ENCODE measurements at places on chromosomes 5 and 9.

GRCh38 chr5:58855851-58856739 is 273.2 kb downstream of the RAB3C start:
- DNase-seq, result no peak

DNA sequence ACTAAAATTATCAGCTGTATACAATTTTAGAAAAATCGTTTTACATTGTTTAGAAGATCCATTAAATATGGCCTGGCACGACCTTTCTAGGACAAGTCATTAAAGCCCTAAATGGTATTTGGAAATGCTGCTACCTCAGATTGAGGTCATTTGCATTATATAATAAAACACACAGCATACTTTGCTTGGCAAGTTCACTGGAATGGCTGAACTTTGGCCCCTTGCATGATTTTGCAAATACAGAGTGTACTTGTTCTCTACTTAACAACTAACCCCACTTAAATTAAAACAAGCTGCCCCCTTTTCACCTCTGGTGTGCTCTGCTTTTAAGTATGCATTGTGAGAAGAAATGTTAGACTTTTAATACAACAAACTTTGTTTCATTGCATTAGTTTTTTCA is 860.1 kb downstream of the PTPRD start:
- no peak for DNase-seq

GRCh38 chr9:16191691-16192402 is 639.0 kb downstream of the CCDC171 start:
- peak; percentile 80 for DNase-seq

- no peak for DNase-seq
Observed at GRCh38 chr9:101536938-101537337, 3.3 kb downstream of the RNF20 start.

GRCh38 chr5:155268770-155269425 is 255.3 kb downstream of the KIF4B start:
- no peak for DNase-seq

GRCh38 chr9:1400983-1401382 is 350.8 kb downstream of the DMRT2 start:
- no peak for DNase-seq

GRCh38 chr5:166906991-166907713 is 1384.3 kb upstream of the WWC1 start:
- DNase-seq, result no peak

GRCh38 chr9:34651876-34652601 is at the start of gene IL11RA:
TSS of gene IL11RA (plus strand) at chr9:34652185. CDS start at chr9:34655218, 3,033 bp downstream.
- DNase-seq, result peak; percentile 97

GRCh38 chr5:10169359-10169758 is 80.3 kb downstream of the ATPSCKMT start:
- no peak for DNase-seq

All from right lobe of liver (tissue), 6 donors.